ENCODE measurements at places on chromosomes 2 and 18.

GRCh38 chr2:119536211-119536610 is 8.0 kb upstream of the CFAP221 start:
- DNase-seq, result no peak

- no peak for DNase-seq
Observed at GRCh38 chr2:113150258-113150601, 22.8 kb downstream of the IL1RN start.

DNA sequence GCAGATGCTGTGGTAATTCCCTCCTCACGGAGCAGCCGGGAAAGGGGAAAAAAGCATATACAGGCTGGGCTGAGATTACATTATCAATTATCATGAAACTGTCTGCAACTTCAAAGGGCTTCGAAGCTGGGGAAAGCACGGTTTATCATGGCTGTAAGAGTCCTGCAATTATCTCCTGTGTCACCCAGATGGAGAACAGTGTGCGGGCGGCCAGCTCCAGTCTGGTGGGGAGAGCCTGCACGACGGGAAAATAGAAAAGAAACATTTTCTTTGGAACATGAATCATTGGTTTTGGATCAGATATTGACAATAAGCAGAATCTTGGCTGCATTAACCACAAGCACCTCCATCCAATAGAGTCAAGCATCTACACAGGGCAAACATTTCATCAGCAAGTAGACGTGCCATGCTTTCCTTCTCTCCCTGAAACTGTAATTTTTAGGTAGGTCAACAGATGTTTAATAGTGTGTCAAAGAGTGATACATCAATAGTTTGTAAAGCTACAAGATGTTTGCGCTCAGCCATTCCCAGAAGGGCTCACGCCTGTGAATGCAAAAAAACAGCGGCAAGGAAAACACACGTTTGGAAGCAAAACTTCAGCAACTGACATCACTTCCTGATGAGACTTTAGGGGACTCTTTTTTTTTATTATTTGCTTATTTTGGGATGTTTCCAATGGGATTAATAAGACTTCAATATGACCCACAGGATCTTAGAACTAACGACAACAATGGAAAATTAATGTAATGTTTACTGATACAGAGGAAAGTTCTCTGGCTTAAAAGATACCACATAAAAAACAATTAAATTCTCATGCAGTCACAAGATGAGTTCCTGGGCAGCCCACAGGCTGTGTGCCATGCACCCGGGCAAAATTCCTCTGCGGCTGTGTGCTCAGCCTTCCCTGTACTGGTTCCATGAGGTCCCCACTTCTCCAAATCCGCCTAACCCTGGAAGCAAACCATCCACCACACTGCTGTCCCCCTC is 111.0 kb upstream of the SALL3 start:
- DNase-seq, result no peak

GRCh38 chr2:121501554-121501953 is 29.1 kb upstream of the RNU4ATAC start:
- no peak for DNase-seq

GRCh38 chr2:227655454-227655853 is 11.2 kb upstream of the SCYGR5 start:
- no peak for DNase-seq

DNA sequence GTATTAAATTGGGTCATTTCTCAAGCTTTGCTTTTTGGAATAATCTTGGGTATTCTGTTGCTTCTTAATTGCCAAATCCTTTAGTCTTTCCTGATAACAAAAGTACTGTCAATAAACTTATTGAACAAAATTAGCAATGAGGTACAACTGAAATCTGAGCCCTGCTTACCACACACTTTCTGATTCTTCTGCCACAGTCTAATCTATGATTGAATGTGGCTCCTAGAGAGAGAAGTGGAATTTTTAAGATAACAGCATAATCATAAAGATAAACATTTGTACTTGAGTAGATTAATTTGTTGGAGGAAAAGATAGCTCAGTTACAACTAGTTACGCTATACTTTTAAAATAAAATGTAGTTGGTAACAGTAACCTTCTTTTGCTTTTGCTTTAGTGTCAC is 354.8 kb downstream of the CELF4 start:
- no peak for DNase-seq

GRCh38 chr2:85371045-85371444 is 16.5 kb downstream of the ELMOD3 start:
- DNase-seq, result no peak

- DNase-seq, result no peak
Observed at GRCh38 chr18:12361770-12362378, 15.2 kb downstream of the AFG3L2 start.

GRCh38 chr2:216644842-216645635 is 11.8 kb downstream of the IGFBP2 start:
- DNase-seq, result no peak

- no peak for DNase-seq
Observed at GRCh38 chr2:18540872-18541271, 19.6 kb downstream of the RDH14 start.

GRCh38 chr2:226002438-226002837 is 602.9 kb downstream of the NYAP2 start:
- DNase-seq, result no peak

DNA sequence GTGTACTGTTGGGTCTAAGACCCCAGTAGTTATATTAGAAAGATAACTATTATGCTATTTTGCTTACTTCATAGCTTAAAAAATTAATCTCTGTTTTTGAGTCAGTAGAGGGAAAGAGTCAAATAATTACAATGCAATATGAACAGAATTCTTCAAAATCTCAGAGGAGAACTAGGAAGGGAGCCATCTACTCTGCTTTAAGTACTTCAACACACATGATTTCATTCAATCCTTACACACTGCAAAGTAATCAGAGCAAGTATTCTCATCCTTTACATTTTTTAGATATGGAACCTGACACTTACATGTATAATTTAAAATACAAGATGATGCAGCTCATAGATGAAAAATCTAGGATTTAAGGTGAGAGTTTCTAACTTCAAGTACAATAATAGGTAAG is 27.7 kb downstream of the COL5A2 start:
- DNase-seq, result no peak

DNA sequence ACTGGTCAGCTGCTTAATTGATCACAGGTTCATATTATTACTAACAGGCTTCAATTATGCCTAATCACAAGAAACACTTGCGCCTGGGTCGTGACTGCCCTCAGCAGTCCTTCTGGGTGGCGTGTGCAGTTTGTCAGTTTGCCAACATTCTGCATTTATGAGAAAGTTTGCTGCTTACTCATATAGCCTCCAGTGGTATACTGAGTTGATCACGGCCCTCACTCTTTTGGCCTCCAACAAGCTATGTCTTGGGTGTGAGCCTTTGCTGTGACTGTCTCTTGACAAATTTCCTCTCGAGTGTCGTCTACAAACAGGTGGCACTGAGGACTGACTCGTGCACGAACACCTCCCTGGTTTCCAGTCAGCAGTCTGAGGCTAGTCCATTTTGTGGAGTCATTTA is 27.3 kb downstream of the DCDC2C start:
- DNase-seq, result no peak

DNA sequence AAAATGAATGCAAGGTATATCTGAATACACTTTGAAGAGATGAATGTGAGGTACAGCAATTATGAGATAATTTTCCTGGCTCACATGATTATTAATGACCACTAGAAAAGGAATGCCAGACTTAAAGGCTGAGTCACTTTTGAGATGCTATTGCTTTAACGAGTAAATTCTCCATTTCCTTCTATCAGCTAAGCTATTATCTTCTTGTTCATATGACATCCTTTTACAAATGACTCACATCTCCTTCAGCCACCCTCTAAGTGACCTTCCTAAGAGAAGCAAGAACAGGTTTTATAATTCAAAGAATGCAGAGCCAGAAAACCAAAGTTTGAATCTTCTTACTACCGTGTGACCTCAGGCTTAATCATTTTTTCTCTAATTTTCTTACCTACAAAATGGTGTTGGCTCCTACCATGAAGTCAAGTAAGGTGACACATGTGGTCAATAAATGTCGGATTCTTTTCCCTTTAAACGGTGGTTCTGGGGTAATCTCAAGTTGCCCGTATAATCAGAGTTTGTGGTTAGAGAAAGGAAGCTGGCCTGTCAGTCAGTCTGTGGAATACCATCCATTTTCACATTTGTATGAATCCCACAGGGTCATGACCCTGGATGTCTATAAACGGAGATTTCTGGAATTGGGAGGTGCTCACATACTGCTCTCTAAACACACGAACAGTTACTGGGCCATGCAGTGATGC is 184.0 kb upstream of the PID1 start:
- DNase-seq, result no peak

GRCh38 chr2:20563833-20564232 is 87.1 kb downstream of the HS1BP3 start:
- no peak for DNase-seq

- DNase-seq, result no peak
Observed at GRCh38 chr2:155310589-155310988, 612.1 kb downstream of the KCNJ3 start.

DNA sequence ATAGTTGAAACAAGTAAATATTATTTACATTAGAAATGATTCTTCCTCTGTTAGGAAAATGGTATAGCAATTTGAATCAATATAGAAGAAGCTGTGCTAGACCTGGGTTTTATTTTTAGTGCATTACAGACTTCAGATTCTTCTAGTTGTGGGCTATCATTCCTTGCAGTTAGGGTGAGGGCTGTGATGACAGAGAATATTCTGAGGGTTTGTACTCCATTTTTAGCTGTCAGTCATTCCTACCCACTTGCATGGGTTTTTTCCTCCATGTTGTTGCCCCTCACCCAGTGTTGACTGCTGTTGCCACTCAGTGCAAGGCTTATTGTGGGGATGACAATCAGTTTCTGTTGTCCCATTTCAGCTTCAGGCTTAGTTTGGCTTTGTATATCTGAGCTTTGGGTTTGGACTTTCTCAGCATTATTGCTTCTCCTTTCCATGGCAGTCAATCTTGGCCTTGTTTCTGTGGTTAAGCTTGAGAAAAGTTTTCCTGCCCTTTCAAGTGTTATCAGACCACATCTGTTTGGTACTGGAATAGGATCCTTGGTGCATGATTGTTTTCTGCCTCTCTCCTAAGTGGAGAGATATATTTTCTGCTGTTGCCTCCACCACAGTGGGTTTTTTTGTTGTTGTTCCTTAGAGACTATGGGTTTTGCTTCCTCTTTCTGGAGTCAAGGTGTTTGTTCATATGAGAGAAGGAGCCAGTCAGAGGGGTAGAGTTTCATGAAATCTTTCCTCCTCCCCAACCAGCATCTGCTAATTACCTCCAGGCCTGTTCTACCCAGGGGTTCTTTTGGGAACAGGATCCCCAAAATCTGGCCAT is 312.7 kb upstream of the CWC22 start:
- DNase-seq, result no peak

DNA sequence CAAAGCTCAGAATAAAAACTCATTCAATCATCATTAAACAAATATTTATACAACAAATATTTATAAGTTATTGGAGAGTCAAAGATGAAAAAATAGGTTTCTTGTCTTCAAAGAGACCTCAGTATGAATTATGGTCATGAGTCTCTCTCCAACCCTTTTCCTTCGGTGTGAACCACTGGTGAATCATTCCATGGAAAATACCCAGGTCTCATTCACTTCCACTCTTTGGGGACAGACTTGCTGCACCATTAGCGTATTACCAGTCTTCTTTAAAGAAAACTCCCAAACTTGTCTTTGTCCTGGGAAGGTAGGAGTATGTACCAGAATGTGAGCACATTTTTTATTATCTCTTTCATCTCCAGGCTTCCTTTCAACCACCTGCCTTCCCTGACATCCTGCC is 257.4 kb upstream of the RBMS1 start:
- DNase-seq, result no peak

GRCh38 chr18:76764291-76764901 is 58.0 kb upstream of the ZNF236 start:
- no peak for DNase-seq

DNA sequence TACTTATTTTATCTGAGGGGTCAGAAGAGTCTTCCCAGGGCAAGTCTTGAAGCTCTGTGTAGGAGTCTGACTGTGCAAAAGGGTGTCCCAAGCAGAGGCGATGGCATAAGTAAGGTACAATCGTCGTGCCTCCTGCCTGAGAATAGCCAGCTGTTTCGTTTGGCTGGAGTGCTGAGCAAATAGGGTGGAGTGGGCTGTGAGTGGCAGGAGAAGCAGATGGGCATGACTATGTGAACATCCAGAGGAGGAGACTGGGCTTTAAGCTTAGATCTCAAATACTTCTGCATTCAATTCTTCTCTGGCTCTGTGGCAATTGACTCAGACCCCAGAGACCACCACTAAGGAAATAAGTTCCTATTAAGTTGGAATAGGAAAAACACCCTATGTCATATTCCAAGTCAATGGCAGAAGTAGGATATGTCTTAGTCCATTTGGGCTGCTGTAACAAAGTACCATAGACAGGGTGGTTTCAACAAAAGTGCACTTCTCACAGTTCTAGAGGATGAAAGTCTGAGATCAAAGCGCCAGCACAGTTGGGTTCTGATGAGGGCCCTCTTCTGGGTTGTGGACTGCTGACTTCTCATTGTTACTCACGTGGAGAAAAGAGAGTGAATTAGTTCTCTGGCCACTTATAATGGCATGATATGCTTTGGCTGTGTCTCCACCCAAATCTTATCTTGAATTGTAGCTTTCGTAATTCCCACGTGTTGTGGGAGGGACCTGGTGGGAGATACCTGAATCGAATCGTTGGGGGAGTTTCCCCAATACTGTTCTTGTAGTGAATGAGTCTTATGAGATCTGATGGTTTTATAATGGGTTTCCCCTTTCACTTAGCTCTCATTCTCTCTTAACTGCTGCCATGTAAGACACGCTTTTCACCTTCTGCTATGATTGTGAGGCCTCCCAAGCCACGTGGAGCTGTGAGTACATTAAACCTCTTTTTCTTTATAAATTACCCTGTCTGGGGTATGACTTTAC is 120.2 kb downstream of the LPIN1 start:
- DNase-seq, result no peak

- no peak for DNase-seq
Observed at GRCh38 chr2:127356531-127356930, 31.2 kb downstream of the MAP3K2 start.

GRCh38 chr2:128374711-128375413 is 56.2 kb upstream of the HS6ST1 start:
- no peak for DNase-seq

DNA sequence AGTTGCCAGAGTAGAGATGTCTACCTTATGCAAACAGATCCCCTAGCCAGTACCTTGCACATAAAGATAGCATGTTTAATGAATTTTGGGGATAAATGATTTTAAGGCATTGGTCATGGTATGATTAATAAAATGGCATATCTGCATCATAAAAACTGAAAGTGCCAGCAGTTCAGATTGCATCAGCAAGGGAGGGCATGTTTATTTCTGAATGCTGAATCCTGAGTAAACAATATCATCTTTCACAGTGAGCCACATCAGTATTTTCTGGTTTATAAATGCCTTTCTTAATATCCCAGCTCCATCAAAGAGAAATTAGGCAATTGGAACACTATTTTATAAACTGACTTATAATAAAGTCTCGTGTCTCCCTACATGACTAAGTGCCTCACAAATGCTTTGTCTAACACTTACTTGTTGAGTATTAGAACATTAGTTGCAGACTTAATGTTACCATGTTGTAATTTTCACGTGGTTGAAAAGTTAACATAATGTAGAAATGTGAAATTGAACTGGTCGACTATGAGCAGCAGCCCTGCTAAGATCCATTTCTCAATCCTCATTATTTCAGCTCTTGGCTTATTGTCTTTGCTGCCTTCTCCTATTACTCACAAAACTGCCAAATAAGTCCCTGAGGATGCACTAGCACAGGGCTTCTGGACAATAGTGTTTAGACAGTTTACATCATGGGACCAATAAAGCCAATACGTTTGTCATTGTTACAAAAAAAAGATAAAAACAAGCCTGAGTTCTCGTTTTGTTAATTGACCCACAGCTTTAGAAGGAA is 48.0 kb downstream of the LANCL1 start:
- DNase-seq, result no peak
